Transverse colon (tissue), 4 donors: ENCODE measurements at places on chromosomes 12 and 14.

- H3K36me3 ChIP-seq: no peaks in the 10 kb centered on the region
- DNase-seq: no peak
- peak overlapping the region; percentile 99 for H3K27ac ChIP-seq
- no peaks in the 10 kb centered on the region for H3K27me3 ChIP-seq
- H3K4me1 ChIP-seq: peaks cover 29% of the 10 kb centered on the region
Measured at GRCh38 chr14:20412411-20412810, 890 bp downstream of the TEP1 start.

GRCh38 chr14:35122696-35123387 lies 490 bp downstream of the PRORP start:
- DNase-seq: no peak
- H3K27ac ChIP-seq: peak overlapping the region; percentile 96
- peaks cover 56% of the 10 kb centered on the region for H3K4me1 ChIP-seq
- H3K4me3 ChIP-seq: peak overlapping the region; percentile 59
- no peaks in the 10 kb centered on the region for H3K36me3 ChIP-seq
- H3K27me3 ChIP-seq: no peaks in the 10 kb centered on the region

- peaks cover 46% of the 10 kb centered on the region for H3K4me1 ChIP-seq
- peak overlapping the region; percentile 40 for H3K27ac ChIP-seq
- DNase-seq: no peak
- H3K4me3 ChIP-seq: no peak overlapping the region
- no peaks in the 10 kb centered on the region for H3K27me3 ChIP-seq
Measured at GRCh38 chr12:124539084-124540041, 28.0 kb downstream of the NCOR2 start.

DNA sequence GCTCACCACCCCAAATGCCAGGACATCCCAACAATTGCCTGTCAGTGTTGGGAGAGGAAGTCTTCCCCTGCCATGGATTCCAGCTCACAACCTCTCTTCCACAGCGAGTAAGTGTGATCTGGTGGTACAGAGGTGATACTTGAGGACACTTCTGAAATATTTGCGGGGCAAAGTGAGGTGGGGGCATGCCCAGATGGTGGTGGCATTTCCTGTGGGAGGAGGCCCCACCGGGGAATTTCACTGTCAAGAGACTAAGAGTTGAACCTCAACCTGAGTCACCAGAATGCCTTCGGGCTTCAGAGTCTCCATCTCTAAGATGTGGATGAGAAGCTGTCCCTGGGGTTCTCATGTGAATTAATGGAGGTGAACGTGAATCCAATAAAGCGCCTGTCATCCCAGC lies 122.3 kb upstream of the RFLNA start:
- no peaks in the 10 kb centered on the region for H3K4me1 ChIP-seq
- H3K27me3 ChIP-seq: no peaks in the 10 kb centered on the region
- no peak overlapping the region for H3K4me3 ChIP-seq
- H3K36me3 ChIP-seq: no peaks in the 10 kb centered on the region
- no peak for DNase-seq

DNA sequence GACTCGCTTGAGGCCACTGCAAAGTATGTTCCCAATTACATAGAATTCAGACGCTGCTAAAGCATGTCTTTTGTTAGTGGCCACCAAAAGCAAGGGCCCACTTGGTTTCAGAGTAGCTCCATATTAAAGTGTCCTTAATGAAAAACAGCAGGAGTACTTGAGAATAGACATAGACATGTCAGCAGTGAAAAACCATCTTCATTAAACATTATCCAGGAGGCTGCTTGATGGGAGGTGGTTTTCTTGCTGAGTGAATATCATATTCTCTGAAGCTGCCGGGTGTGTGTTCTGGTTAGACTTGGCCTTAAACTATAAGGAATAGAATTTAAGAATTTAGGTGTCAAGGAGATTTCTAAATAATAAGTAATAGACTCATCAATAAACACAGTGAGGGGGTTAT lies 79.5 kb upstream of the CCDC198 start:
- H3K27me3 ChIP-seq: no peaks in the 10 kb centered on the region
- H3K36me3 ChIP-seq: no peaks in the 10 kb centered on the region
- DNase-seq: no peak
- no peak overlapping the region for H3K27ac ChIP-seq

DNA sequence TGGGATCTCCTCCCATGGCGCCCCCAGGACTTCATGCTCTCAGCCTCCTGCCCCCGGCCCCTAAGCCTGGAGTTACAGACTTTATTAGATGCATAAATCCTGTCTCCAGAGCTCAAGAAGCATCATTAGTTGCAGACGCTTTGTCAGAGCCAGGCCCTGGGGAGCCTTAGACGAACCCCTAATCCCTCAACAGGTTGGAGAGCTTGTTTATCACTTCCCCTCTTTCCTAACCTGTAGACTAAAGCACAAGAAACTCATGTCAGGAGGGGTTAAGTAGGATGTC lies 260 bp upstream of the NPFF start:
- no peaks in the 10 kb centered on the region for H3K27me3 ChIP-seq
- H3K4me1 ChIP-seq: peaks cover 9% of the 10 kb centered on the region
- H3K36me3 ChIP-seq: peaks cover 11% of the 10 kb centered on the region
- H3K4me3 ChIP-seq: no peak overlapping the region

GRCh38 chr12:7512553-7512952 lies 9.0 kb upstream of the CD163 start:
- no peaks in the 10 kb centered on the region for H3K27me3 ChIP-seq
- H3K4me1 ChIP-seq: no peaks in the 10 kb centered on the region
- no peak overlapping the region for H3K4me3 ChIP-seq

GRCh38 chr12:15118955-15119354 lies 102.3 kb downstream of the RERG start:
- no peaks in the 10 kb centered on the region for H3K36me3 ChIP-seq
- DNase-seq: no peak
- H3K4me3 ChIP-seq: no peak overlapping the region
- H3K27ac ChIP-seq: no peak overlapping the region
- no peaks in the 10 kb centered on the region for H3K27me3 ChIP-seq

DNA sequence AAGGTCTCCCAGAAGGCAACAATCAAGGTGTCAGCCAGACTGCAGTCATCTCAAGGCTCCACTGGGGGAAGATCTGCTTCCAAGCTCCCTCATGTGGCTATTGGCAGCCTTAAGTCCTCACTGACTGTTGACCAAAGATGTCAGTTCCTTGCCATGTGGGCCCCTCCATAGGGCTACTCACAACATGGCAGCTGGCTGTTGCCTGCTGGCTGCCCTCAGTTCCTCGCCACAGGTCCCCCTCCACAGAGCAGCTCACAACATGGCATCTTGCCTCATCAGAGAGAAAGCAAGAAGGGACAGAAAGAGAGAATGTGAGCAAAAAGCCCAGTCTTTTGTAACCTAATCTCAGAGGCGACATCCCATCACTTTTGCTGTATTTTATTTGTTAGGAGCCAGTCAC lies 34.4 kb upstream of the EGLN3 start:
- DNase-seq: no peak
- H3K4me1 ChIP-seq: peaks cover 4% of the 10 kb centered on the region
- no peak overlapping the region for H3K4me3 ChIP-seq
- no peak overlapping the region for H3K27ac ChIP-seq

DNA sequence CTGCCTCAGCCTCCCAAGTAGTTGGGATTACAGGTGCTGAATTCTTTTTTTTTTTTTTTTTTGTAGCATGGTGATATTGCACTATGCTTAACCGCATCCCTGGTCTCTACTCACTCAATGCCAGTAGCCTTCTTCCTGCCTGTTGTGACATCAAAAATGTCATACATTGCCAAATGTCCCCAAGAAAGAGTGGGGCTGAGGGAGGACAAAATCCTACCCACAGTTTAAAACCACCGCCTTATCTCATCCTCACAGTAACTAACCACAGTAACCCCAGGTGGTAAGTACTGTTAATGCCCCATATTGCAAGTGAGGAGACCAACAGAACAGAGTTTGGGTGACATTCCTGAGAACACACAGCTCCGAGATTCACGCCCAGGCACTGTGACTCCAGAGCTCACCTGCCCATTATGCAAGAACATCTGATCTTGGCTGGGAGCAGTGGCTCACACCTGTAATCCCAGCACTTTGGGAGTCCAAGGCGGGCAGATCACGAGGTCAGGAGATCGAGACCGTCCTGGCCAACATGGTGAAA lies 19.6 kb downstream of the MORN3 start:
- no peaks in the 10 kb centered on the region for H3K27me3 ChIP-seq
- no peak overlapping the region for H3K27ac ChIP-seq
- H3K4me3 ChIP-seq: no peak overlapping the region
- DNase-seq: no peak
- H3K36me3 ChIP-seq: no peaks in the 10 kb centered on the region

DNA sequence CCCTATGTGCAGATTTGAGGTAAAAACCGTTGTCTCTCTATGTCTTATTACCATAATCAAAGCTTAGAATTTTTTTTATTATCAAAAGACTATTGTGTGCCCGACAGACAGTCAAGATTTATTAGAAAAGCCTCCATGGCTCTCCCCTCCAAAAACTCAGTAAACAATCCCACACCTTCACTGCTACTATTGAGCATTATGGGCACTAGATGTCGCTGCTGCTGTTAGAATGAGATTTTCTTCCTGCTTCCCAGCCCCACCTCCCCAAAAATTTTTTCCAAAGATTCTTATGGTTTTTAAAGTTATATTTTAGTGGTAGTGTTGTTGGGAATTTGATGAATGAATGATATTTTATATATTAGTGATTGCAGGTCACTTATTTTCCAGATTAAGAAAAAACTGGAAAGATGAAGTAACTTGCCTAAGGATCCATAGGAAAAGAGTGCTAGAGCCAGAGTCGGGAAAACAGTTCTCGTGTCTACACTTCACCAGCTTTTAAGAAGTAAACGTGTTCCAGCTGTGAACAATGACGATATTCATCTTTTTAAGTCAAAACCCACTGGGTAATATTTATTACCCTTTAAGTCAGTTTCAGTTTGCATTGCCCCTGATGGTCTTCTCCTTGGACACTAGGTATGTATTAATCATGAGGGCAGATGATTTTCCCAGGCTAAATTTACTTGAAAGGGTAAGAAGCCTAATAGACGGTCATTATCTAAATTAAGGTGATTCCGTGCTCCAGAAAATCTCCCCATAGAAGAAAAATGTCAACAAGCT lies 12.2 kb upstream of the FOXG1 start:
- peaks cover 66% of the 10 kb centered on the region for H3K27me3 ChIP-seq
- H3K4me3 ChIP-seq: no peak overlapping the region
- no peak overlapping the region for H3K27ac ChIP-seq

- H3K4me1 ChIP-seq: no peaks in the 10 kb centered on the region
- H3K36me3 ChIP-seq: no peaks in the 10 kb centered on the region
- DNase-seq: no peak
- no peaks in the 10 kb centered on the region for H3K27me3 ChIP-seq
- no peak overlapping the region for H3K27ac ChIP-seq
Measured at GRCh38 chr12:107134558-107134957, 41.2 kb upstream of the CRY1 start.

GRCh38 chr14:35344107-35344807 lies 52.1 kb downstream of the PSMA6 start:
- no peak overlapping the region for H3K4me3 ChIP-seq
- H3K27me3 ChIP-seq: no peaks in the 10 kb centered on the region
- H3K36me3 ChIP-seq: no peaks in the 10 kb centered on the region
- peak overlapping the region; percentile 91 for H3K27ac ChIP-seq
- DNase-seq: no peak

DNA sequence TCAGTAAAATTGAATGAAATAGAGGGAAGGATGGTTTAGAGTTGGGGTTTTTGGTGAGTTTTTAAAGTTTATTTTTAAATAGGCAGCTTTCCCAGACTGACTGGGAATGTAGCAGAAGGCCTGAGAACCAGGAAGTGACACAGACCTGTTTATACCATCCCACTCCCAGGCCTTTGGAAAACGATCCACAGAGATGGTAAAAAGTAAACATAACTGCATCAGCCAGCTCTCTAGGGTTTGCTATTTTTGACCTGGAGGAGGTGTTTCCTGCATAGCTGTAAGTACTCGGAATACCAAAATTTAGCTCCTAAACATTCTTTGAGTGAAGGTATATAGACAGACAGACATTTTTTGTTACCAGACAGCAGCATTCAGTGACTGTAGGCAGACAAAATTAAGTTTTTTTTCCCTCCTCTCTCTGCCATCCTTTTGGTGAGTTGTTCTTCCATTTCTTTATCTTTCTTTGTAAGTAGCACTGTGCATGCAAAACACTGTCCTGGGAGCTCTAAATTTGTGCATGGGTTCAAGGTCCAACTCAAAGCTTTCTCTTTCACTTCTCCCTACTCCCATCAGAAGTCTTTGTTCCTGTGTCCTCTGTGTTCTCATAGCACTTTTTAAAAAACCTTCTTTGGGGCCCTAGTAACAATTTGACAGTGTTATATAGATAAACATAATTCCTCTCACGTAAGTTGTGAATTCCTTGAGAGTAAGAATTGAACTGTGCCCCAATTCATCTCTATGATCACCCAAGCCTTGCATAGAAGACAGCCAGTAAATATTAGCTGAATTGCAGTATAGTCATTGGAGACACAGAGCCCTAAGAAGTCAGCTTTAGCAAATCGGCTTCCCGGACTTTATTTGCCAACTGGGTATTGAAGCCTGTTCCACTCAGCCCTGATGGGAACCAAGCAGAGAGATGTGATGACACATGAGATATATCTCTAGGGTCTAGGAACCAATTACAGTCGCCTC lies 37.4 kb downstream of the SUSD6 start:
- no peaks in the 10 kb centered on the region for H3K27me3 ChIP-seq
- H3K36me3 ChIP-seq: no peaks in the 10 kb centered on the region
- H3K4me3 ChIP-seq: peak overlapping the region; percentile 6
- H3K4me1 ChIP-seq: peaks cover 84% of the 10 kb centered on the region

DNA sequence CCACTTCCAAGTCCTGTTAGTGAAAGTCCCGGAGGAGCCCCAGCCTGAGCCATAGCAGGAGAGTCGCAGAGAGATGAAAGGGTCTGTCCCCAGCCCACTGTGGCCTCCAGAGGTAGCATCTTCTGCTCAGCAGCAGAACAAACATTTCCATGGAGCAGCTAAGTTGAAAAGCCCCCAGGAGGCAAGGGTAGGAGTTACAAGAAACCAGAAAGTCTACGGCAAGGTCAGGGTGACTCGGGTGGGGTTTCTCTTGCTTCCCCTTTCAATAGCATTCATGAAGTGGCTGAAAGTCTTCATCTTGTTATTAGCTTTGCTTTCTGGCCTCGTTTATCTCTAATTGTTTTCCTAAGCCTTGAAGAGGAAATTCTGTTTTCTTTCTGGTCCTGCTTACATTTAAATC lies 151.2 kb upstream of the DIO3 start:
- DNase-seq: no peak
- no peak overlapping the region for H3K4me3 ChIP-seq
- no peaks in the 10 kb centered on the region for H3K4me1 ChIP-seq
- no peaks in the 10 kb centered on the region for H3K36me3 ChIP-seq
- H3K27me3 ChIP-seq: no peaks in the 10 kb centered on the region

DNA sequence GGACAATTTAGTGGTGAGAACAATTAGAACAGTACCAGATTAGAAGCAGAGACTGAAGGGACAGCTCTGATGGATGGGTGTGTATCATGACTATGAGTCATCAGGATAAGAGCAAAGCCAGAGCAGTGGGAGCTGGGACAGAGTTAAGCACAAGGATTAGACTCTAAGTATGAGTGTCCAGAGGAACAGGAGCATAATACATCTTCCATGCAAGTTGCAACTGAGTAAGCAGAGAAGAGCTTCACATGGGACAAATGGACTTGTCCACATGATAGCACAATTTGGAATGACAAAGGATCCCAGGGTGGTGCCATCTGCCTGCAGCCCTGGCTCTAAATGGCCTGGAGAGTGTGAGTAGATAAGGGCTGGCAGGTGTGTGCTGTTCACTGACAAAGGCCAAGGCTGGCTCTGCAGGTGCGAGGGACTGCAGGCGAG lies 226.4 kb upstream of the CAND1 start:
- peak overlapping the region; percentile 67 for H3K27ac ChIP-seq
- no peaks in the 10 kb centered on the region for H3K4me1 ChIP-seq
- H3K36me3 ChIP-seq: no peaks in the 10 kb centered on the region
- no peak for DNase-seq
- no peak overlapping the region for H3K4me3 ChIP-seq
